ENCODE measurements at places on chromosomes 16 and 17.

DNA sequence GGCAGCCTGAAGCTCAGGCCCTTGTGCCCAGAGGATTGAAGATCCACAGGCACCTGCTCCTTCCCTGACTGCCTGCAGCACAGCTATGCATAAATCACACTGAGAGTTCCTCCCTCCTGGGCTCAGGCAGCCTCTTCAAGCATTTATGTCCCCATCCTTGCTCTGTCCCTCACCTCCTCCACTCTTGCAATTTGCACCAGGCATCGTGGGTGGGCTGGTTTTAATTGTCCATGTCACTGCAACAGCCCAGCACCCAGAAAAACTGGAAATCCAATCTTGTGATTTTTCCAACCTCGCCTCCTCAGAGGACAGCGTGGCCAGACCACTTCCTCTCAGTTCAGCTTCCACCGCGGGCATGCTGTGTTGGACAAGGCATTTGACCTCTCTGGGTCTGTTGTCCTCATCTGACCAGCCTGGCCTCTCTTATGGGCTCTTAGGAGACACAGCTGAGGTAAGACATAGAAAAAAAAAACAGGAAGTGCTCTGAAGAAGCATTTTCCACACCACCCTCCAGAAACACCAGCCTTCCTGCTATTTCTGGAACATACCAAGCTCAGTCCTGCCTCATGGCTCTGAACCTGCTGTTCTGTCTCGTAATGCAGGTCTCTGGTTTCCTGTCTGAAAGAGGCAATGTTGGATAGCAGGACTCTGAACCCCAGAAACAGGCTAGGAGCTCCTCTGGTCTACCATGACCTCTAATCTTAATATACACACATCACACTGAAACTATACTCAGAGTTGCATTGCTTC, 8.3 kb downstream of the TMEM114 start:
- DNase-seq = no peak

DNA sequence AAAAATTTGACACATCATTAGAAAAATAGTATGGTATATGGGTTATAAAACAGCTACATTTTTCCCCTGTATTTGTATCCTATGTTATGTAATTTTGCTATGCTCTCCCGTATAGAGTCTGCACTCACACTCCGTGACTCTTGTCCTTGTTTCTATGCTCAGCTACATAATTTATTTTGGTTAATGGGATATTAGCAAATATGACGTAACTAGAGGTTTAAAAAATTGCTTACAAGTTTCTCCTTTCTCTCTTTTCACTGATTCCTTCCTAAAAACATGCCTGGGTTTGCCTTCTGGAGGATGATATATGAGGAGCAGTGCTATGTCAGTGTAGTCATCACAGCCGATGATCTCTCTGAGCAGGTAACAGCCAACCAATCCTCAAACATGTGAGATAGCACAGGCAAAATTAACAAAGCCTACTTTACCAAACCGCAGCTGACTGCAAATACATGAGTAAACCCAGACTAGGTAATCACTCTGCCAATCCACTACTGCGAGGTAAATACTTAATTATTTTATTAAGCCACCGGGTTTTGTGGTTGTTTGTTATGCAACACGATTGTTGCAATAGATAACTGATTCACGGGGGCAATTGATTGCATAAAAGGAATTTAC, 126.9 kb downstream of the KIF2B start:
- DNase-seq = no peak

- DNase-seq = no peak
Measured at GRCh38 chr16:8763083-8763482, 34.4 kb downstream of the TMEM186 start.

DNA sequence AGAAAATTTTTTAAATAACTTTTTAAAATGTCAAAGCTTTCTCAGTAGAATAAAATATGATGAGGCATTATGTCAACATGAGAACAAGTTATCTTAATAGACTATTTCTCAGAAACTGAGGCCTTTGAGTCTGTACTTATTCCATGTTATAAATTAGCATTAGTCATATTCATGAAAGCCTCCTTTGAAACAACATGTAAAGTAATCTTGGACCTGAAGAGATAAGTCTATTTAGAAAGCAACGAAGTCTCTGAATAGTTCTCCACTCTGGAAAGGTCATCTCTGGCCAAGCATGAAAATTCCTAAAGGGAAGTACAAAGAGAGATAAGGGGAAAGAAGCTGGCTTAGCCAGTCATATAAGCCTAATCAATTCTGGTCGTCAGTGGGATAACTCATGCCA, 150.8 kb downstream of the CYB561 start:
- DNase-seq = no peak

DNA sequence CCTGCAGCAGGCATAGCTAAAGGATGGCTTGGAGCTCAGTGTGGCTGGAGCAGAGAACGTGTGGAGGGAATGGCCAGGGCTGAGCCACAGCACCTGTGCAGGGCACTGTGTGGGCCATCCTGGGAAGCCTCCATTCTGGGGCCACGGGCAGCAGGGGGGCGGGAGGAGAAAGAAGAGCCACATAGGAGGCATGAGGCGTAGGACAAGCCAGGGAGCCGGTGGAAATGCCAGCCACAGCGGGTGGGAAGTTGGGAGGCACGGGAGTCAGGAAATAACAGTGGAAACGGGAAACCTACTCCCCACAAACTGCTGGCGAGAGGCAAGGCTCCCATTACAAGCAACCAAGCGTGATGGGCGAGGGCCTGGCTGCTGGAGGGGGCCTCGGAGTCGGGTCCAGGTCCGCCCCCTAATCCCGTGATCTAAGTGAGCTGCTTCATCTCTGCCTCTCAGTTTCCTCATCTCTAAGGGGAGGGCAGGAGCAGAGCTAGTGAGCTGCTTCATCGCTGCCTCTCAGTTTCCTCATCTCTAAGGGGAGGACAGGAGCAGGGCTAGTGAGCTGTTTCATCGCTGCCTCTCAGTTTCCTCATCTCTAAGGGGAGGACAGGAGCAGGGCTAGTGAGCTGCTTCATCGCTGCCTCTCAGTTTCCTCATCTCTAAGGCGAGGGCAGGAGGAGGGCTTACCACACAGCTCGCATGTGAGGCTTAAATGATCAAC, 104.9 kb downstream of the ADCY9 start:
- DNase-seq = no peak

DNA sequence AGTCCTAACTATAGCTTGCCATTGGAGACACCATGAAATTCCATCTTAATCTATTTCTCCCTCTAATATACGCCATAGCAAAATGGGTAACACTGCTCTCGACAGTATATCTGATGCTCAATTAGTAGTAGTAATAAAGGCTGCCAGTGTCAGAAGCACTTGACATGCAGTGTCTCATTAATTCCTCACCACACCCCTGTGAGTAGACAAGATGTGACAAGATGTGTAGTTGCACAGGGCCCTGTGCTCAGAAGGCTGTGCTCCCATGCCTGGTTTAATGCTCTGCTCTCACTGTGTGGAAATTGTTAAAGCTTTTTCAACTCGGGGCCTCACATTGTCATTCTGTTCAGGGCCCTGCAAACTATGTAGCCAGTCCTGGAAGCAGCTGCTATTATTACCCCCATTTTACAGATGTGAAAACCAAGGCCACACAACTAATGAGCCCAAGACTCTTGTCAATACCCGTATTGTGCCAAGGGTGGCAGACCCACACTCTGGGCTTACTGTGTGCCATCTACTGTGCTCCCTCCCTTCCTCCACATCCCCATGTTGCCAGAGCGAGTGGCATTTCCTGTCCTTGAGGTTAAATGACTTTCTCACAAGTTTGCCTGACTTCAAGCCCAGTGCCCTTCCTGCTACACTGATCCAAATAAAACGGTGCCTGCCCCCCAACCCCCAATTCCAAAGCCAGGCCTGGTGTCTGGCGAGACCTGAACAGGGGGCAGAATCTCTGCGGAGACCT, 287.3 kb upstream of the CCL2 start:
- DNase-seq = no peak

GRCh38 chr17:51046046-51046445, 74.6 kb downstream of the SPAG9 start:
- no peak for DNase-seq

DNA sequence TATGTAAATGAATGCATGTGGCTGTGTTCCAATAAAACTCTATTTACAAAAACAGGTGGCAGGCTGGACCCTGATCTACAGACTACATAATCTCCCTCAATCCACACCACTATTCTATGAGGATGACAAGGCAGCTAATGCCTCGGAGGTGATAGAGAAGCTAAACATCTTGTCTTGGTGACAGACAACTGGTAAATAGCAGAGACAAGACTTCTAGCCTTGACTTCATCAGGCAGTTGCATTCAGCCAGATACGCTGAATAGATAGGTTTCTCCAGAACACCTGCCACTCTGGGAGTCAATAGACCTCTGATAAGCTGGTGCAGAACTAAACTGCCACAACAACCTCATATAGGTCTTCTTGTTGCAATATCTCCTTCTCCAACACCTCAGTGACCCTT, 3.3 kb downstream of the ATPAF2 start:
- DNase-seq = no peak

DNA sequence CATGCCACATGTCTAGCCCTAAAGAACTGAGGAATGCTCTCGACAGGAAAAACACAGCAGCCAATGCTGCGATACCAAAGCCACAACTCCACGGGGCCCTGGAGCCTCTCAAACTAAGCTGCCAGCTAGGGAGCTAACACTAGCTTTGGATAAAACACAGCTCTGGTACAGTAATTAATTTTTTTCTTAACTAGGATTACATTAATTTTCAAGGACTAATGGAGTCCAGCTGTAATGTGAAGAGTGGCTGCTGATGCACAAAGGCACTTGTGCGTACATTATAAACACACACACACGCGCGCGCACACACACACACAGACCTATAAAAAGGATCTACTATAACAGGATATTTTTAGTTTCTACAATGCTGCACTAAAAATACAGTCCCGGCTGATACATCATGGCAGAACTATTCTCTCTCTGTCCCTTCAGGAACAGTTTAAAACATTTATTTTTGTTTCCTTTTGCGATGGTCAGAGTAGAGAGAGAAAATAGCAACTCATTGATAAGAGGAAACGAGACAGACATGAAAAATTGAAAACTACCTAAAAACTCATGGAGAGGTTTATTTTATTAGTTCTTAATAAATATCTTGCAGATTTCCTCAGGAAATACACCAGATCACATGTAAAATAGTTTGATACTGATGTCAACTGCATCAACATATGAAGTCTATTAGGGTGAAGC, 88.5 kb downstream of the SMG6 start:
- no peak for DNase-seq

DNA sequence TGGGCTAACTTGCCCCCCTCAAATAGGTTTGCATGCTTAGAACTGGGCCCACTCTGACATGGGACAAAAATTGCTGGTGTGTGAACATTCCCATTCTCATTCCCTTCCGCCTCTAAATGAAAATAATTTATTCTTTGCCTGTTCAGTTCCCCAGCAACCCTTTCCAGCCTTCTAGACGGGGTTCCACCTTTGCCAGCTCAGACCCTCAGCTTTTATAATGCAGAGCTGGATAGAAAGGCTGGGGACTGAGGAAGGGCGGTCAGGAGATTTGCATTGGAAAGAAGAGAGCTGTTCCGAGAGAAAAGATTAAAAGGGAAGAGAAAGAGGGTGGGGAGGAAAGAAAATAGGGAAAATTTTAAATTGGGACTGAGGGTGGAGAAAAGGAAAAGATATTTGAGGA, 151.1 kb upstream of the WSCD1 start:
- DNase-seq = no peak

DNA sequence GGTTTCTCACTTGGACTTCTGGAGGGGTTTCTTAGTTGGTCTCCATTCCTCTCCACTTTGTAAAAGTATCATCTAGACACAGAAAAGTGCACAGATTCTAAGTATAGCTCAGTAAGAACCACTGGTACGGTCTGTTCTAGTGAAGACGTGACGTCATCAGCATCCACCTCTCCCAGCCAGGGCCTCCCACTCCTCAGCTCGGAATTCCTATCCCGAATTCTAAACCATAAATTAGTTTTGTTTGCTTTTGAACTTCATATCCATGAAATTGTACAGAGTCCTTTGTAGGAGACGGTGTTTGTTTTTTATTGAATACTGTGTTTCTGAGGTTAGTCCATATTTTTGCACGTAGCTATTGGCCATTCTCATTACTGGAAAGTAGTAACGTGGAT, 25.5 kb downstream of the FOXK2 start:
- DNase-seq = no peak

GRCh38 chr17:65370669-65371131, 190.7 kb downstream of the AXIN2 start:
- DNase-seq = no peak

- DNase-seq = no peak
Measured at GRCh38 chr17:78398390-78398789, 19.9 kb downstream of the PGS1 start.

GRCh38 chr17:74037320-74037719, 166.2 kb upstream of the RPL38 start:
- no peak for DNase-seq

- no peak for DNase-seq
Measured at GRCh38 chr16:47873434-47873833, 282.4 kb downstream of the ABCC12 start.

- no peak for DNase-seq
Measured at GRCh38 chr16:56753410-56753809, 23.5 kb downstream of the NUP93 start.

- DNase-seq = no peak
Measured at GRCh38 chr17:44840936-44841335, 6.7 kb upstream of the HIGD1B start.

- DNase-seq = no peak
Measured at GRCh38 chr16:83653785-83654184, 154.0 kb upstream of the HSBP1 start.

- no peak for DNase-seq
Measured at GRCh38 chr17:36183001-36183971, 6.8 kb upstream of the TBC1D3B start.

DNA sequence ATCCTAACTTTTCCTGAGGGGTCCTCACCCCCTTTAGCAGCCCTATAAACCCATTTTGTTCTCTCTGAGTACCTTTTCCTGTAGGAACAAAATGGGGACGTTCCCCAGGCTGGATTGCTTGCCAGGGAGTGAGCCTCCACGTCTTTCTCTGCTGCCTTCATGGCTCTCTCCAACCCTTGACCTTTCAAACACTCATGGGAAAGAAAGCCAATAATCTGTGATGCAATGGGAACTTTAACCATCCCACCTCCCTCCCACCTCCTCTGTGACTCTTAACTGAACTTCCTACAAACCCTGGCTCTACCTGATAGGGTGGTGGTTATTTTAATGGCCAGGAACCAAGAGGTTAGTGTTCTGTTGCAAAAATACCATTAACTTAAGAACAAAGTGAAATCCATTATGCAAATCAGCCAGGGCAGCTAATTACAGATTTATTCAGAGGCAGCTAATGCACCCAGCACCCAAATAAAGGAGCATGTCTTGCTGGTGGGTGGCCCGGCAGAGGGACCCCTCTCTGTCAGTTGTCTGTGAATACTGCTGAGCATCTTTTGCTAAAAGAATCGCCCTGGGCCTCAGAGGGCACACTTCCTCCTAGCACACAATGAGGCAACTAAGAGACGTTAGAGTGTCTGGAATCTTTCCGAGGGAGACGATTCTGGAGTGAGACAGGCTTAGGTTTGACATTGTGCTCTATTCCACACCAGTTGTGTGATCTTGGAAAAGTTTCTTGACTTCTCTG, 3.0 kb downstream of the PIPOX start:
- no peak for DNase-seq

- no peak for DNase-seq
Measured at GRCh38 chr16:66616592-66616991, 12.1 kb downstream of the CMTM3 start.

All from GM04503 (cell line).